ENCODE measurements at places on chromosomes 1 and 21.

- DNase-seq: no peak
Measured at GRCh38 chr1:236303675-236304074, 21.9 kb upstream of the ERO1B start.

DNA sequence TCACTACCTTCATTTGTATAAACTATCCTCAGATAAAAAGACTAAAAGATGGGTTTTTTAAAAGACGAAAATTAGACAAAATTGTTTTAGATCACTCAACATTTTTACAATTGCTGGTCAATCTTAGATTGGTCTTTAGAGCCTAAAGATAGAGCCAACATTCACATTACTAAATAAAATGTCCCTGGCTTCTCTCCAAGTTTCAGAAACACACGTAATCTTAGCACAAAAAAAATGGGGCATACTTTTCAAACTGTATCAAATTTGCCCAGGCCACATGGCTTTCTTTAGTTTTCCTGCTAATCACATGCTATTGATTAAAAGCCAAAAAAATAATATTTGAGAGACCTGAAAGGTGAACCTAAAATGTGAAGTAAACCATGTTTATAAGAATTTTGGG is 288.1 kb downstream of the DPYD start:
- no peak for DNase-seq

GRCh38 chr1:67137307-67137753 is 2.6 kb upstream of the C1orf141 start:
- no peak for DNase-seq

DNA sequence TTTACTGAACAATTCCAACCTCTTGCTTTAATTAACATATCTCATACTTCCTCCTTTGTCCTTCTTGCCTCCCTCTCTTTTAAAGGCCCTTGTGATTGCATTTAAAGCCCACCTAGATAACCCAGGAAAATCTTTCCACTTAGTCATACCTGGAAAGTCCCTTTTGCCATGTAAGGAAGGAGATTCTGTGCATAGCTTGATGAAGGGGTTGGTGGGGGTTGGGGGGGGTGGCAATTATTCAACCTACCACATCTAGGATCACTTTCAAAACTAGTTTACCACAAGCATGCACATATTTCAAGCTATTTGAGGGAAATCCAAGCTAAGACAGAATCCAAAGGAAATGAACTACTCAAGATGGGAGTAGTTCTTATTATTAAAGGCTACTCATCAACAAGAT is 249.1 kb upstream of the PTBP2 start:
- DNase-seq: no peak

- no peak for DNase-seq
Measured at GRCh38 chr1:40187399-40187798, 26.2 kb downstream of the RLF start.

- peak; percentile 50 for DNase-seq
Measured at GRCh38 chr1:193185901-193186731, at the start of gene B3GALT2. Gene B3GALT2, minus strand, starts transcription at chr1:193186613. Its CDS starts 5,051 bp downstream, at chr1:193181562.

DNA sequence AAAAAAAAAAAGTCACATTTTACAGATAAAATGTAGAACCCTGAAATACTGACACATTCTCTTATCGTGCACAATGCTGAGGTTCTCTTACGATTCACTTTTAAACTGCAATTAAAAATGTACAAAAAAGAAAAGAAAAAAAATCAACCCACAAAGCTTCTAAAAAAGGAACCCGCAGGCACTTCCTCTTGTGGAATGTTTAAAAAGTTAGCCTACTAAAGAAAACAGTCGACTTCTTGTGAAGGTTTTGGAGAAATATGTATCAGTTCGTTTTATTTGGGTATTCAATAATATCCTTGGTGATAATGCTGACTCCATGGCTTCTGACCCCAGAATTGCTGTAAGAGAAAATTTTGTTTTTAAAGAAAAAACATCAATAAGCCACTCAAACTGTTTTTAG is 10.2 kb downstream of the HNRNPU start:
- no peak for DNase-seq

DNA sequence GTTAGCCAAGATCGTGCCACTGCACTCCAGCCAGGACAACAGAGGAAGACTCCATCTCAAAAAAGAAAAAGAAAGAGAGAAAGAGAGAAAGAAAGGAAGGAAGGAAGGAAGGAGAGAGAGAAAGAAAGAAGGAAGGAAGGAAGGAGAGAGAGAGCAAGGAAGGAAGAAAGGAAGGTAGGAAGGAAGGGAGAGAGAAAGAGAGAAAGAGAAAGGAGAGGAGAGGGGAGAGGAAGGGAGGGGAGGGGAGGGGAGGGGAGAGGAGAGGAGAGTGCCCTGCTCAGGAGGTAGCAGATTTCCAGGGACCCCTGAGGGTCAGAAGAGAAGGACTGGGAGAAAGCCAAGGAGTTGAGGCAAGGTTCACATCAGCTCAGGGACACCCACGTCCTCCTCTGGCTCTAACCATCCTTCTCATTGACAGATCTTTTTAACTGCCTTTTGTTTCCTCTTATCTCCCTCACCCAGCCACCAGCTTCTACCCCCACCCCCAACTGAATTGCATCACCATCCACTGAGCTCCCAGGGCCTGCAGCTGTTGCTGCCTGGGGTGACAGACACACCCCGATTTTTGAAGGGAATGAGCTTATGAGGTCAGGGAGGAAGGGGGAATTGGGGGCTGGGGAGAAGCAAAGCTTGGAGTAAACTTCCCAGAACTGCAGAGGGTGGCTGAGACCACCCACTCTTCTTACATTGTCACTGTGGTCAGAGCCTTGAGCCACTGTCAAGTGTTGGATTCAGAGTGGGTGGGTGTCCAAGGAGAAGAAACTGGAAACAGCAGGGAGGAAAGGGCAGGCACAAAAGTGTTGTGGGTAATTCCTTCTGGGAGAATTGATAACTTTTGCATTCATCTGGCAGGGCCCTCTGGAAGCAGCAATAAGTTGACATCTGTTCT is 91.6 kb downstream of the GLUL start:
- no peak for DNase-seq

GRCh38 chr1:79323239-79324025 is 316.9 kb upstream of the ADGRL4 start:
- no peak for DNase-seq

DNA sequence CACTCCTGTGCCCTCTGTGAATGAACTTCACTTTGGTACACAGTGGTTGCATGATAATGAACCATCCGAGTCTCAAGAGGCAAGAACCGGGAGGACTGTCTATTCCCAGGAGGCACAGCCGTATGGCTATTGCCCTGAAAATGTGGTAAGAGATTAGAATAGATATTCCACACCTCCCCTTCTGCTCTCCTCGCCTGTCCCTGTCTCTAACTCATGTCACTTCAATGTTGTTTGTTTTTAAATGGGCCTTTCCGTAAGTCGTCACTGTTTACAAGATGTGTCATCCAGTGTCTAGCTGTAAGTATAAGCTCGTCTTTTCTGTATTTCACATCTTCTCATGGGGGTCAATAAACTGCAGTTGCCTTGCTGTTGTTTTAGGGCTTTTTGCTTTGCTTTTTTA is 122.2 kb downstream of the PATJ start:
- no peak for DNase-seq

DNA sequence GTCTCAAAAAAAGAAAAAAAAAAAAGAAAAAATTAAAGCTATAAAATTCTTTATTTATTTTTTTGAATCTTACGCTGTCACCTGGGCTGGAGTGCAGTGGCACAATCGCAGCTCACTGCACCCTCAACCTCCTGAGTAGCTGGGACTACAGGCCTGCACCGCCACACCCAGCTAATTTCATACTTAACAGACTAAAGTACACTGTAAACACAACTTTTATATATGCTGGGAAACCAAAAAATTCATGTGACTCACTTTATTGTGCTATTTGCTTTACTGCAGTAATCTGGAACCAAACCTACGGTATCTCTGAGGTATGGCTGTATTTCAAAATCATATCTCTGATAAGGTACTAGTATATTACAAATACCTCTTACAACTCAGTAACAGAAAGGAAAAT is 40.3 kb downstream of the HSF2BP start:
- DNase-seq: no peak

GRCh38 chr1:21568006-21568746 is 59.0 kb downstream of the ALPL start:
- no peak for DNase-seq

- no peak for DNase-seq
Measured at GRCh38 chr1:44072204-44072603, 40.9 kb upstream of the SLC6A9 start.

GRCh38 chr1:20362856-20363255 is 72.2 kb downstream of the VWA5B1 start:
- no peak for DNase-seq

GRCh38 chr21:14889080-14889810 is 175.6 kb downstream of the NRIP1 start:
- DNase-seq: no peak

DNA sequence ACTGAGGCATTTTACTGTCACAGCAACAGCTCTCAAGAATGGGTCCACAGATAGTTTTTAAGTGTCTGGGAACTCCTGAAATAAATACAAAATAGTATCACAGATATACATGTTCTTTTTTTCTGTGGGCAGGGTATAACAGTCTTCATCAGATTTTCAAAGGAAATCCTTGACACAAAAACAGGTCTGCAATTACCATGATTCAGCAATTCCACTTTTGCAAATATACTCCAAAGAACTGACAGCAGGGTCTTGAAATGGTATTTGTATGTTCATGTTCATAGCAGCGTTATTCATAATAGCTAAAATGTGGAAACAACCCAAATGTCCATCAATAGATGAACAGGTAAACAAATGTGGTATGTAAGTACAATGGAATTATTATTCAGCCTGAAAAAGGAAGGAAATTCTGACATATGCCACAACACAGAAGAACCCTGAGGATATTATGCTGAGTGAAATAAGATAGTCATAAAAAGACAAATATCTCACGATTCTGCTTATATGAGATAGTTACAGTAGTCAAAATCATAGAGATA is 85.0 kb downstream of the EPS15 start:
- no peak for DNase-seq

- no peak for DNase-seq
Measured at GRCh38 chr1:91755702-91756287, 130.2 kb downstream of the TGFBR3 start.

DNA sequence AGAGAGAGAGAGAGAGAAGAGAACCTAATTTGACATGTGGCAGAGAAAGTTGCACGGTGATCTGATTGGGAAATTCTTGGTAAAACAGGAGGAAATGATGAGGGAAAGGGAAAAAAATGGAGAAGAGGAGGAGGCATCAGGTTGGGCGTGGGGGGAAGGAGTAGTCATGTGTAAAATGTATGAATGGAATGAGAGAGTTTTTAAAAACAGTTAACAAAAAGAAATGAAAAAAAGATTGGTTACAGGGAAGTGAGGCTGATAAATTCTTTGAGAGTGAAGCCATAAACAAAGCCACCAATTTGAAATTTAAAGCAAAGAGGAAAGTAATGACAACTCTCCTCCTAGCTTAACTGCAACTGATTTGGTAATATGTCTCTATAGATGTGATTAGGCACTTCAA is 409.2 kb downstream of the USH2A start:
- DNase-seq: no peak

GRCh38 chr21:43193088-43193650 is 24.4 kb downstream of the CRYAA start:
- no peak for DNase-seq

DNA sequence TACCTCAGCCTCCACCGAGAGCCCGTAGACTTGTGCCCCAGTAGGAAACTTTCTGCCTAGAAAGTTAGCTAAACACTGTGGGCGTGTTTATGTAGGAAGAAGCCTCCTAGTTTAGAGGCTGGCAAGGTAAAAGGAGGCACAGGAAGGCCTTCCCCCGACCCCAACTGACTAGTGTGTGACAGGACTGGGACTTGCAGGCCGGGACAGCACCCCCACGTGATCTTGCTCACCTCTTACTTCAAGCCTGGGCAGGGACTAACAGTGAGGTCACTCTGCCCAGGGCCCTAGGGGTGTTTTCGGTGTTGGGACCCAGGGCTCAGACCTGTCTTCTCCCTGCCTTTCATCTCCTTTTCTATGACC is 392 bp upstream of the TAGLN2 start:
- no peak for DNase-seq

- no peak for DNase-seq
Measured at GRCh38 chr1:227764019-227764391, 28.8 kb downstream of the SNAP47 start.

DNA sequence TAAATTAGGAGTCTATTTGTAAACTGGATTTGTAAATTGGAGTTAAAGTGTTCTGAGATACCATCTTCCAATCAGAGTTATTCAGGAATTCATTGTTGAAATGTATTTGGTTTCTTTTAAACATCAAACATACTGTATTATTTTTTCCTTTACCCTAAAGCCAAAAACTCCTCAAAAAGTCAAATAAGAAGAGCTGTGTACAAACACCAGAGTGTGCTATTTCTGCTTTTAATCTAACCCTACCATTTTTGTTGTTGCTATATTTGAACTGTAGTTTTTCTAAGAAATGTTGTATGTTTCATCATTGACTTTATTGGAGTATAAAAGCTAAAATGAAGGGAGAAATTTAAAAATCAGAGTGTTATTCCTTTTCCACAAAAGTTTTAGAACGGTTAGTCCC is 35.8 kb downstream of the SLC30A7 start:
- DNase-seq: no peak

- no peak for DNase-seq
Measured at GRCh38 chr1:187715483-187715882, 886.7 kb downstream of the PLA2G4A start.

DNA sequence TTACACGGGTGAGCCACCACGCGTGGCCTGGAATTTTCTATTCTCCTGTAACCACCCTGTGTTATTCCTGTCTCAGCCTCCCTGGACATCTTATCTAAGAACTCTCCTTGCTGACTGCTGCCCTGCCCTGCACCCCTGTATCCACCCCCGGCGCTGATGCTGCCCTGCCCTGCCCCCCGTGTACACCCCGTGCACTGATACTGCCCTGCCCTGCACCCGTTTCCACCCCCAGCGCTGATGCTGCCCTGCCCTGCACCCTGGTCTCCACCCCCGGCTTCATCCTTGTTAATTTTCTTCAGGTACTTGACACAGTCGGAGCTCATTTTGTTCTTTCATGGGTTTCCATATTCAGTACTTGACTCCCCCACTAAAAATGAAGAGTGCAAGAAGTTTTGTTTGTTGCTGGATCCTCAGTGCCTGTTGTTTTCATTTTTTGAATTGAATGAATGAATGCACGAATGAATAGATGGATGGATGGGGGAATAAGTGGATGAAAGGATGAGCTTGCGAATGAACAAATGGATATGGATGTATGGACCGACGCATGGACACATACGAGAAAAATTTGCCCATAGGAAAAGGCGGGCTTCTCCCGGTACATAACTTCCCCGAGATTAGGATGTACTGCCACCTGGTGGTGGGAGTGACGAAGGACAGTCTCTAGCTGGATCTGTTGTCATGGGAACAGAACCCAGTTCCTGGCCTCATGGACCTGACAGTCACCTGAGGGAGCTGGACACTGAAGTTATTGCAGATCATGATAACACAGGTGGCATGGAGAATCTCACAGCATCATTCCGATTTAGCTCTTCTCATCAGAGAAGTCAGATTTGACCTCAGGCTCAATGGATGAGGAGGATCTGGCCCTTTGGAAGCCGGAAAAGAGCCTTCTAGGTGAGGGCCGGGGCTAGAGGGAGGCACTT is 14.9 kb downstream of the AADACL4 start:
- DNase-seq: peak; percentile 74

- peak; percentile 35 for DNase-seq
Measured at GRCh38 chr1:212630158-212630900, 21.8 kb downstream of the ATF3 start.

- no peak for DNase-seq
Measured at GRCh38 chr1:40986956-40987355, 7.5 kb downstream of the CTPS1 start.

Measured in NCI-H510A treated with DMSO at 0.1 percent for 48 hours (cell line).